Activated CD4-positive, alpha-beta memory T cell treated with anti-CD3 and anti-CD28 coated beads for 36 hours (primary cell): ENCODE measurements at places on chromosomes 5 and 9. TPM values are rescaled to one million over a fixed set of nuclear protein-coding genes. Genes with fewer than 3 reads are reported as not detected.
A peak's percentile ranks its signal among the peaks of the same experiment; 100 is the strongest.

DNA sequence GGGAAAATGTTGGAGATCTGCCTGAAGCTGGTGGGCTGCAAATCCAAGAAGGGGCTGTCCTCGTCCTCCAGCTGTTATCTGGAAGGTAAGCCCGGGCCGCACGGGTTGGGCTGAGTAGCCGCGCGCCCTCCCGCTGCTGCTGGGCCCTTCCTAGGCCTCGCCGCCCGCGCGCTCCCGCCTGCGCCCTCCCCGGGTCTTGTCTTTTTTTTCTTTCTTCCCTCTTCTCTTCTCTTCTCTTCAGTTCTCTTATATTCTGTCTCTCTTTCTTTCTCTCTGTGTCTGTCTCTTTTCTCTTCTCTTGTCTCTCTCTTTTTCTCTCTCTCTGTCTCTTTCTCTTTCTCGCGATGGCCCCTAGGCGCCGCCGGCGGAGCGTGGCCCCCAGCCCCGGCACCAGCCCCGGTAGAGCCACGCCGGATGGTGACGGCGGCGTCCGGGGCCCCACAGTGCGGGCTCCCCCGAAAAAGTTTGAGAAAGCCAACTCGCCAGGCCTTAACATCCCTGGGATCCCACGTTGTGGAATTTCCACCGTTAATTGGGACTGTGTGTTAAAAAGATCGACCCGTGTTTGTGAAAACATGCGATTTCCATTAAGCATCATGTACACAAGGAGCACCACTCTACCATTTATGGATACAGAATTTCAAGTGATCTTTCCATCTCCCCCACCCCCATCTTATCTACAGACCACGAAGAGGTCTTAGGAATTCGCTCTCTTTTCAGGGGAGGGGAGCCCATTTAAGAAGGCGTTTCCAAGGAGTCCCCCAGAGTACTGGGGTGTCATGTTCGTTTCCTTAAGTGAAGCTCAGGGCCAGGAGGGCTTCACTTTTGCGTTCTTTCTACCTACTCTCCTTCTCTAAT, 616 bp downstream of the ABL1 start:
- DNase-seq = peak; percentile 50

DNA sequence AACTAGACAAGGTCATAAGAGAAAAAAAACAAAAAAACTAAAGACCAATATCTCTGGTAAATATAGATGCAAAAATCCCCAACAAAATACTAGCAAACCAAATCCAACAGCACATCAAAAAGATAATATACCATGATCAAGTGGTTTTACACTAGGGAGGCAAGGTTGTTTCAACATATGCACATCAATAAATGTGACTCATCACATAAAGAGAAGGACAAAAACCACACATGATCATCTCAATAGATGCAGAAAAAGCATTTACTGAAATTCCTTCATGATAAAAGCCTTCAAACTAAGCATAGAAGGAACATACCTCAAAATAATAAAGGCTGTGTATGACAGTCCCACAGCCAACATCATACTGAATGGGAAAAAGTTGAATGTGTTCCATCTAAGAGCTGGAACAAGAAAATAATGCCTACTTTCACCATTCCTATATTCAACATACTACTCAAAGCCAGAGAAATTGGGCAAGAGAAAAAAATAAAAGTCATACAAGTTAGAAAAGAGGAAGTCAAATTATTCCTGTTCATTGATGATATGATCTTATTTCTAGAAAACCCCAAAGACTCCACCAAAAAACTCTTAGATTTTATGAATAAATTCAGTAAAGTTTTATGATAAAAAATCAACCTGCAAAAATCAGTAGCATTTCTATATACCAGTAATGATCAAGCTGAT, 72.2 kb upstream of the FAM169A start:
- no peak for DNase-seq

DNA sequence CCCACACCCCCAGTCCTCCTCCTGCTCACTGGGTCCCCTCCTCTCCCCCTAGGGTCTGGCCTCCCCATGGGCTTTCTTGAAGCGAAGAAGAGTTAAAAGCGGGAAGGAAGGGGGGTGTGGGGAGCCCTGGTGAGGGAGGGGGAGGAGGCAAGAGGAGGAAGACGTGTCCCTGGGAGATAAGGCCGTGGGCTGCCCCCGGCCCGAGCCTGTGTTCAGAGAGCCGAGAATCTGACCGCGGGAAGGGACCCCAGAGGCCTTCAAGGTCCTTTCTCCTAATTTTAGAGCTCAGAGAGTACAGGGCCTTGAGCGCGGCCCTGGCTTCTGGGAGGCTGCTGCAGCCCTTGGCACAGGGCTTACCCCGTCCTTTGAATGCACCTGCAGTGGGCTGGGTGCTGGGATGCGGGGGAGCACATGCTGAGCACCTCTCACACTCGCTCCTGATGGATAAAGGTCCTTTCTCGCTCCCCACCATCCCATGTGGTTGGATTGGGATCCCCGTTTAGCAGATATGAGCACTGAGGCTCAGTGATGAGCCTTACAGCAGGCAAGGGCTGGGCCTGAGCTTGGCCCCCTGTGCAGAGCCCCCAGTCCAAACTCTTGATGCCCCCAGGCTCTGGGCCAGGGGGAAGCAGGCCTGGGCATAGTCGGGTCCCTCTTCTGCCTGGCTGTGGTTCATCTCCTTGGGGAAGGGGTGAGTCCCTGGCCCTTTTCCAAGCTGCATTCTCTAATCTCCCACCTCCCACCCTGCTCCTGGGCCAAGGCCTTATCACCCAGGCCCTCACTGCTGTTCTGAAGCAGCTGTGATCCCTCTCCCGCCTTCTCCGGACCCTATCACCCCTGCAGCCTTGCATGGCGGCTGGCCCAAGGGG, 5.9 kb downstream of the GFI1B start:
- DNase-seq = no peak

- DNase-seq = no peak
These were observed at the start of gene STK32A for GRCh38 chr5:147234825-147235635. STK32A (plus strand) TSS chr5:147235026; CDS start chr5:147239635, 4,609 bp downstream.

Gene PNPLA7
- total RNA-seq = 4.0 TPM

Gene UQCRQ
- total RNA-seq = 540 TPM

Gene PLK2
- 1.4 TPM for total RNA-seq
